ENCODE measurements at places on chromosomes 7 and 10.

- DNase-seq, result no peak
Observed at GRCh38 chr7:18165166-18165565, 137.5 kb upstream of the PRPS1L1 start.

DNA sequence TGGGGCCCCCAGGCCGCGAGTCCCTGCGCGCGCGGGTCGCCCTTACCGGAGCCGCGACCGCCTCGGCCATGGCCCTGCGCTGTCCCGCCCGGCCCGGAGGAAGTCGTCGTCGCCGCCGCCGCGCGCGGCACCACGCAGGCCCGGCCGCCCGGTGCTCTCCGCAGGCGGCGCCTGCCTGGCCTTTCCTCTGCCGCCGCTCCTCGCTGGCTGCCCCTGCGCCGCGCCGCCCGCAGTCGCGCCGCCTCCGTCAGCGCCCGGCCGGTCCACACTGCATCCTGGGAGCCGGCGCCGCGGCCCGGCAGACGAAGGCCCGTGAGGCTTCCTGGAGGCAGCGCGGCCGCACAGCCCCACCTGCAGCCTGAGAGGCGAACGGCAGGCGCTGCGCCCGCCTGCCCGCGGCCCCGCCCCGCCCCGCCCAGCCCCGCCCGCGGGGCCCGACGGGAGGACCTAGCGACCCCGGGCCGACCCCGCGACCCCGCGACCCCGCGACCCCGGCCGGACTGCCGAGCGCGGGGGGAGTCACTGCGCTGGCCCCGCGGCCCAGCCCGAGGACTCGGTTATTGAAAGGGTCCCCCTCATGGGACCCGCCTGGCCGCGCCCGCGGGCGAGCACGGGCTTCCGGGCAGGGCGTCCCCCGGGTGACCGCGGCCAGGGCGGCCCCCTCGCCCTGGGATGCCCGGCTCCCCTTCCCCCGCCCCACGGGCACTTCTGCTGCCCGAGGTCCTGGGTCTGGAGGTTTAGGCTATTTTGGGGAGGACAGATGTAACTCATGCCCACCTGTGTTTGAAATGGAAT lies at the start of gene ZNF746:
Gene ZNF746 (minus strand): TSS at position 343 of the 795 bp plus-strand sequence. CDS start 273 bp downstream, at position 70.
- DNase-seq, result peak; percentile 83

DNA sequence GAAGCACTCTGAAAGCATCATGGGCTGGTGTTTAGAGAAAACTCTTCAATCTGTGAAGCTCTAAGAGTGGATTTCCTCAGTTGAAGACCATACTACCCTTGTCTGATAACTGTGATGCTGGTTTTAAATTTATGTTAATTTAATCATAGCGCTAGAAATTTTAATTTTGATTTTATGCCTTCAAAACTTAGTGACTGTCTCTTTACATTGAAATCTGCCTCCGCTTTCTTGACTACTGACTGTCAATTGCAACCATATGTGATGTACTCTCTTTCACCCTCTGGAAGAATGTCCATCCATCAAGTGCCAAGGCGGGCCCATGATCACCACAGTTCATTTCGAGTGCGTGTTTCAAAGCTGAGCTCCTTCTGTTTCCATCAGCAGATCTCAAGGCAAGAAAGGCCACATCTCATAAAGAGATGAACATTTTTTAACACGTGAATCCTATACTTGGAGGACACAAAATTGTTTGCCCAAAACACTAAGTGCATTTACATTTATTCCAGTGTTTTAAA lies 147.1 kb downstream of the ITGA8 start:
- DNase-seq, result peak; percentile 62

DNA sequence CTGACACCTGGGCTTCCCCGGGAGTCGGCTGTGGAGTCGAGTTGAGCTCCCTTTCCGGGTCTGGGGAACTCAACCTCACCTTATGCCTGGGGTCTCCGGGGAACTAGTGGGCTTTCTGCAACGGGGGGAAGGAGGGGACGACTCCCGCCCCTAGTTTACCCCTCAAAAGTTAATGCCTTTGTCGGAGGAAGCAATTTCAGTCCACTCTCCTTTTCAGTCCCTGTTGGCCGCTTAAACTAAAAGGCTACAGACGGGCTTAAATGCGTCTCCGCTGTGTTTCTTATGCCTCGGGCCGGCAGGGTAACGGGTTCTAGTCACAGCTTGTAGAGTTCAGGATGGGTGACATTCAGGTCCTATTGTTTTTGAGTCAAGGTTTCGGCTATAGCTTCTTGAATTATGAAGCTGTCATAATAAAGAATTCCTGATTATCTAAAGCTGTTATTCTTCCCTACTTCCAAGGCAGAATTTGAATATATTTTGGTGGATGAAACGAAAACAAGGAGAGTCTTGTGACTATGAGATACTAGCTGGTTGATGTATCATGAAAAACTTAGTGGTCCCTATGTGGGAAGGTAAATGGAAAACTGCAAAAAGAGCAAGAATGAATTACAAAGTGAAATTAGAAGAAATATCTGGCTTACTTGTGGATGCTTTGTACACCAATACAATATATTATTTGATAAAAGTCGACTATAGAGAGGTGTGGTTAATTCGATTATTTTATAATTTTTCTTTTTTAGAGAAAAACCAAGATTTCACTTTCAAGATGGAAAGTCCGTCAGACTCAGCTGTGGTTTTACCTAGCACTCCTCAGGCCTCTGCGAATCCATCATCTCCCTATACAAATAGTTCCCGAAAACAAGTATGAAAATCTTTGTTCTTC lies 495 bp downstream of the SFR1 start:
- no peak for DNase-seq

DNA sequence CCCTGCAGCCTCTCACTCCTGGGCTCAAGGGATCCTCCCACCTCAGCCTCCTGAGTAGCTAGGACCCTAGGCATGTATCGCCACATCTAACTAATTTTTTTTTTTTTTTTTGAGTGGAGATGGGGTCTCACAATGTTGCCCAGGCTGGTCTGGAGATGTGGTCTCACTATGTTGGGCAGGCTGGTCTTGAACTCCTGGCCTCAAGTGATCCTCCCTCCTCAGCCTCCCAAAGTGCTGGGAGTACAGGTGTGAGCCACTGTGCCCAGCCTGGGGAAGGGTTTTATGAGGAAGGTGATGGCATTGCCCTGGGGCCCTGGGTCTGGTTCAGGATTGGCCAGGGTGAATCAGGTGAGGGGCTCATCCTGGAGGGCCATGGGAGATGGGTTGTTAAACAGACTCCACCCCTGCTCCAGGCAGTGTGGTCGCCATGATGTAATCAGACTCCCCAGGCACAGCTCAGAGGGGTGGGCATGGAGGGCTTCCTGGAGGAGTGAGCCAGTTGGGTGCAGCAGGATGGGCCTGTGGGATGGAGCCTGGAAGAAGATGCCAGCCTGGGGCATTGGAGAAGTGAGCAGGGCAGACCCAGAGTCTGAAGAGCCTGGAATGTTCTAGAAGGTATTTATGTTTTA lies 82.7 kb downstream of the MYL10 start:
- no peak for DNase-seq

Measured in fibroblast of skin of abdomen (primary cell).